H1 (cell line): ENCODE measurements at places on chromosomes 2 and 18.

DNA sequence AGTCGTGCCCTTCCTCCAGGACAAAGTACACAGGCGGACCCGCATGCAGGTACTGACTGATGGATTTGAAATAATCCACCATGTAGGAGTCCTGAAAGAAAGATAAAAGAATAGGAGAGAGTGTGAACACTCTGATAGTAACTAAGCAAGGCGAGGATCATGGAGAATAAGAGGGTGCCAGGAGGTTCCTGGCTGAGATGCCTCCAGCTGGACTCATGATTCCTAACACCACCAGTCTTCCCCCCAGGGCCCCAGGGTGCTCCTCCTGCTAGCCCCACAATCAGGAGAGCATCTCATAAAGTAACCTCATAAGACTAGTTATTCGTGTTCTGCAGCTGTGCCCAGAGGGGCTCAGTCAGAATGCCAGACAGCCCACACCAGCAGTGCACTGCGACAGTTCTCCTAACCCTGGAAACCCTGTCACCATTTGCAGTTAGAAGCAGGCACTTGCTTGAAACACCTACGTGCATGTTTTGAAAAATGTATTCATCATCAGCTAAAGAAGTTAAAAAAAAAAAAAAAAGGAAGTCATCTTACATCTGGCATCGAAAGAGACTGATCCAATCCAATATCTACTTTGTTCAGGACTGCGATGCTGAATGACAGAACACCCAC, 36.7 kb downstream of the RMC1 start:
- DNase-seq = no peak

- DNase-seq = no peak
Observed at GRCh38 chr2:61816480-61817355, 37.1 kb downstream of the FAM161A start.

DNA sequence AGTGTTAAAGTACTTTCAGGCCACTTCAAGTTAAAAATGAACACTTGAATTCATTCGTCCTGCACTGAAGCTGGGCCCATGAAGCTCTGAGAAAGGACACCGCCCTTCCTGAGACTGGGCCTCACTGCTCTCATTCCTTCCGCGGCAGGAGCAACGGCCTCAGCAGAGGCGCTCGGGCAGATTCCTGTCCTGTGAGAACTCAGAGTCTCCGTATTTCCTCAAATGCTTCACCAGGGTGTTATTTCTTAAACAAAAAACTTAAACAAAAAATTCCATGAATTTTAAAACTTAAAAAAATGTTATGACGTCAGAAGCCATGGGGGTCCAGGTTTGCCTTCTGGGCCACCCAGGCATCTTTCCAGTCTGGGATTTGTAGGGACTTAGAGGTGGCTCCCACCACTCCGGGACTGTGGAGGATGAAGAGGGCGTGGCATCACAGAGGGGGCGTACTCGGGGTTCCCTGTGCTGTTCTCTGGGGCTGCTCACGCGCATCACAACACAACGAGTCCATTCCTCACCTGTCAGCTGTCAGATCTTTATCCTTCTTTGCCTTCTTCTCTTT, 115.9 kb upstream of the ASB18 start:
- DNase-seq = no peak

GRCh38 chr18:74796841-74797576, 199.3 kb downstream of the ZNF407 start:
- DNase-seq = no peak

GRCh38 chr2:234293973-234294372, 202.9 kb downstream of the ARL4C start:
- DNase-seq = no peak

DNA sequence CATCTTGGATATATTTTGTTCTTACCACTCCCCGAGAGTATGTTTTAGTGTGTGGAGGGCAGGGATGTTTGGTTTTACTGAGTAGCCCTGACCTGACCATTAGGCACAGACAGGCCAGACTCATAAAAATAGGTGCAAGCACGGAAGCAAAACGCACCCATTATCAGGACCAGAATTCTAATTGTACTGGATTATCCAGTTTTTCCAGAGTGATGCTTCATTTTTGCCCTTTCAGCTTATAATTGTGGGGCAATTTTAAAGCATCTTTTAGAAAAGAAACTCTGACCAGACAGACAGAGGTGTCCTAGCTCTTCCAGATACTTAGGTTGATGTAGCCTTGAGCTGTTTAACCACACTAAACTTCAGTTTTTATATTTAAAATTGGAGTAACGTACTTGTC, 4.4 kb downstream of the NCOA1 start:
- no peak for DNase-seq

- DNase-seq = no peak
Observed at GRCh38 chr2:158172719-158173118, 71.0 kb downstream of the UPP2 start.

- DNase-seq = peak; percentile 43
Observed at GRCh38 chr2:70714141-70714905, 53.7 kb downstream of the ADD2 start.

GRCh38 chr18:67232991-67233390, 283.5 kb downstream of the DSEL start:
- no peak for DNase-seq

DNA sequence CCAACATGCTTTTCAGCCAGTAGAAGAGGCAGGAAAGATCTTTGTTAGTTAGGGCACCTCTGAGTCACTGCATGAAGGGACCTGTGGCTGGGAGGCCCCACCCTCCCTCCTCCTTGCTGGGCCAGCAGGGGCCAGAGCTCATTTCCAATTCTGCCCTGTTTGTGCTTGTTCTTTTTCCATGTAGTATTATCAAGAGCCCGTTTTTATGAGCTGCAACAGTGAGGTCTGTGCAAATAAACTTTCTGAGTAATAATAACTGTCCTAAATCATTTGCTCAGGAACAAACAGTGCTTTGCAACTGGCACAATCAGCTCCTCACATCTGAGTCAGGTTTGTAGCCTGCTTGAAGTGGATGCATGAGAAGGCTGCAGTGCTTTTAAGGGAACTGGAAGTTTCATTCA, 128.0 kb downstream of the ARL4C start:
- DNase-seq = no peak

- DNase-seq = no peak
Observed at GRCh38 chr2:215799194-215799593, 214.2 kb downstream of the MREG start.

- DNase-seq = no peak
Observed at GRCh38 chr2:10536569-10537133, 88.5 kb upstream of the ODC1 start.

- DNase-seq = no peak
Observed at GRCh38 chr2:203799908-203800307, 67.7 kb upstream of the CTLA4 start.

- no peak for DNase-seq
Observed at GRCh38 chr2:8138923-8139667, 542.8 kb upstream of the ID2 start.

- no peak for DNase-seq
Observed at GRCh38 chr2:12131975-12132374, 385.5 kb downstream of the LPIN1 start.

GRCh38 chr2:149651229-149651628, 63.7 kb upstream of the MMADHC start:
- DNase-seq = no peak

- DNase-seq = no peak
Observed at GRCh38 chr2:205959521-205959920, 126.5 kb downstream of the INO80D start.

DNA sequence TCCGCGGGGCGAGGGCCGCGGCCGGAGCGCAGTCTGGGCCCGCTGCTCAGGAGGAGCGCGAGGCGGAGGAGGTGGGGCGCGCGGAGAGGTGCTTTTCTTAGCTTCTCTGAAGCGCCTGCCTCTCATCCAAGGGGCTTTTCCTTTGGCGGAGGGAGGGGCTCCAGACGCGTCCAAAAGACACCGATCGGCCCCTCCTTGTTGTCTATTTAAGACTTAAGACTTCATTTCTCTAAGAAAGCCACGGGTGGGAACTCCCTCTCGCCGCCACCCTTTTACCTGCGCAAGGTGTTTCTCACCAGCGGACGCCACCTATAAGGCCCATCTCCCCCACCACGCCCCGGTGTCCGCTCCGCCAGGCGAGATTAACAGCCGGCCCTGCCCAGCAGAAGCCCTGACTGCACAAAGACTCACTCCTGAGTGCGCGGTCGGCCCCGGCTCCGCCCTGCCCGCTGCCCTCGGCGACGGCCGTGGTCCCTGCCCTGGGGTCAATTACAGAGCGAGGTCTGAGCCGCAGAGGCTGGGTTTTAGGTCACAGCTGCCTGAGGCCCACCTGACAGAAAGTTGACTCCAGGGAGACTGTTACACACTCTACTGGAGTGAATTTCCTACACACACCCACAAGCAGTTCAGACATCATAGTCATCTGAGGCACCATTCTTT, at the start of gene DSC2:
TSS of gene DSC2 (minus strand) at position 397 of the 660 bp plus-strand sequence. CDS start 450 bp downstream, outside the sequence.
- peak; percentile 79 for DNase-seq

DNA sequence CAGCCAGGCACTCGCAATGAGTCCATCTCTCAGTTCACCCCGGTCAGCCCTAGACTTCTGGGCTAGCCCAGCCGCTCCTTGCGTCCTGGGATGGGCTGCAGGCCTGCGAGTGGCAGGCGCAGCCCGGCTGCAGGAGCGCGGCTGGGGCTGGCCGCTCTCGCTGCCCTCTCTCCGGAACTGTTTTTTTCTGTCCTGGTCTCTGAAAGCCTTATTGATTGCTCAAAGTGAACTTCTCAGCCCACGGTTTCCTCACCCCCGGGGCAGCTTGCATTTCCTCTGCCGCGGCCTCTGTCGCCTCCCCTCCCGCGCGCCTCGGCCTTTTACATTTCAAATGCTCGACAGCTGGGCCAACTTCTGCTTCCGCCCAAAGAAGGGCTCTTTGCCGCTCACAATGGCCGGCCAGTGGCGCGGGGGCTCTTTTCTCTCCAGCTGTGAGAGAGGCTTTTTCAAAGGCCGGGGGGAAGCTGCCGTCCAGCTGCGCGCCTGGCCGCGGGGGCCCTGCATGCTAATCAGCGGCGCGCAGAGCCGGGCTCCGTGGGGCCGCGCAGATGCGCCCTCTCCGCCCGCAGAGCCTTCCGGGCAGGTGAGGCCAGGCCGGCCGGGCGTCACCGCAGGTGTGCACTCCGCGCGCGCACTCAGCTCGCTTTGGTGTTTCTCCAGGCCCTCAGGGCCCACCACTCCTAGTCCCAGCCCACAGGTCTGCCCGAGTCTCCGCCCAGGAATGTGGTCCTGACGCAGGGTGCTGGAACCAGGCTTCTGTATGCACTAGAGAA, 513.8 kb downstream of the RNF144A start:
- peak; percentile 83 for DNase-seq

DNA sequence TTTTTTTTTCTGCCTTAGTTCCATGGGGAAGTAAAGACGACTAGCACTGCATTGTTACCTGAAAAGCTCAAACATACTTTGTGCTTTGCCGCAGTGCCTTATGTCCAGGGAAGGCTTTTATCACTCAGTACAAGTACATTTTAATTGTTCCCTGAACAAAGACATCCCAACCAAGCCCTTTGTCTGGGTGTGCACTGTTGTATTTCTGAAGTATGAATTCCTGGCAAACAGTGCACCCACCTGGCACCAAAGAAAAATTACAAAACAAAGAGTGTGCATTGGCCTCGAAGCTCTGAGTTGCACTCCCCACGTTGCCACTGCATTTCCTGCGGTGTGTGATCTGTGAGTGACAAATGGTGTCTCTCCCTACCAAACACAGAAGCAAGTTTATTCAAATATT, 858.5 kb upstream of the PIK3C3 start:
- no peak for DNase-seq

- no peak for DNase-seq
Observed at GRCh38 chr2:147863835-147864234, 19.0 kb downstream of the ACVR2A start.

- DNase-seq = no peak
Observed at GRCh38 chr2:168814046-168814445, 11.6 kb downstream of the NOSTRIN start.

GRCh38 chr2:201661366-201661765, 18.1 kb upstream of the TMEM237 start:
- DNase-seq = no peak

DNA sequence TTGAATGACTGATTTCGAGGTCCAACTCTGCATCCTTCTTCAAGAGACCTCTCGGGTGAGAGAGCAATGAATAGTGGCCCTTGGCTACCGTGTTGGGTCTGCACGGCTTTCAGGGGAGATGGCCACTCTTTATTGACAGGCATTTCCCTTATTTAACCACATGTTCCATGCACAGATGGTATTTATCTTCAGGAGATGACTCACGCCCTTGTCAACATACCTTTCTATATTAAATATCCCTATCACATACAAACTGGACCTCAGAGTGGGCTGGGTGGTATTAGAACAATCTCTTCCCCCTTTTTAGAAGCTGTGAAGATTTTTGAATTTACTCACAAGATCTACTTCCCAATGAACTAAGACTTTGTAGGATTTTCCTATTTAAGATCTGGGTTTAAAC, 109.6 kb upstream of the CDC42EP3 start:
- no peak for DNase-seq

GRCh38 chr18:64119916-64120315, 29.0 kb downstream of the LINC00305 start:
- DNase-seq = no peak

DNA sequence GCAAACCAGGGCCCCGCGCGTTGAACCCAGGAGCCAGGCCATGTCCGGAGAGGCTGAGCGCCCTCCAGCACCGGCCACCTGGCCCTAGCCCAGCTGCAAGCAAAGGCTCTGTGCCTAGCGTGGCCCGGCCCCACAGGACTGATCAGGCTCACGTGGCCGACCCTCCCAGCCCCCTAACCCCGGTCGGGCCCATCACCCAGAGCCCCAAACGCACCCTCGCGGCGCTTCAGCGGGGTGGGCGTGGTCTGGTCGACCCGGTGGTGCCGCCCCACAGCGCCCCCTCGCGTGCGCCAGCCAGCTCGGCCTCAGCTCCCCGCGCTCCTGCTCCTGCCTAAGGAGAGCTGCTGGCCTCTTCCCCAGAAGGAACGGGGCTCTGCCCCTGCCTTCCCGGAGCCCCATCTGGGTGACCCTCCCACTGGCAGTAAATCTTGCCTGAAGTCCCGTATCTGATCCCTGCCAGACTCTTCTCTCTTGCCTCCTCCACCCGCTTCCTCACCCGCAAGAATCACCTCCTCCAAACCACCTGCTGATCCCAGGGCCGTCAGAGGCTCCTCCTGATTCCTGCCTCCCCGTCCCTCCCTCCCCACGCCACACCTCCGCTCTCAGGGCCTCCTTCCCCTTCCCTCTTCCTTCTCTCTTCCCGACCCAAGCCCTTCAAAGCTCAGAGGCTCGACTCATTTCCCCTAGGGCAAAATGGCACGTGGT, 12.3 kb upstream of the TEX51 start:
- peak; percentile 96 for DNase-seq

- DNase-seq = no peak
Observed at GRCh38 chr2:180002198-180002770, 4.8 kb downstream of the CWC22 start.

- no peak for DNase-seq
Observed at GRCh38 chr2:69491864-69492263, 54.6 kb upstream of the NFU1 start.
